ENCODE measurements at places on chromosomes 1 and 21. TPM values are rescaled to one million over a fixed set of nuclear protein-coding genes. Genes with fewer than 3 reads are reported as not detected.

DNA sequence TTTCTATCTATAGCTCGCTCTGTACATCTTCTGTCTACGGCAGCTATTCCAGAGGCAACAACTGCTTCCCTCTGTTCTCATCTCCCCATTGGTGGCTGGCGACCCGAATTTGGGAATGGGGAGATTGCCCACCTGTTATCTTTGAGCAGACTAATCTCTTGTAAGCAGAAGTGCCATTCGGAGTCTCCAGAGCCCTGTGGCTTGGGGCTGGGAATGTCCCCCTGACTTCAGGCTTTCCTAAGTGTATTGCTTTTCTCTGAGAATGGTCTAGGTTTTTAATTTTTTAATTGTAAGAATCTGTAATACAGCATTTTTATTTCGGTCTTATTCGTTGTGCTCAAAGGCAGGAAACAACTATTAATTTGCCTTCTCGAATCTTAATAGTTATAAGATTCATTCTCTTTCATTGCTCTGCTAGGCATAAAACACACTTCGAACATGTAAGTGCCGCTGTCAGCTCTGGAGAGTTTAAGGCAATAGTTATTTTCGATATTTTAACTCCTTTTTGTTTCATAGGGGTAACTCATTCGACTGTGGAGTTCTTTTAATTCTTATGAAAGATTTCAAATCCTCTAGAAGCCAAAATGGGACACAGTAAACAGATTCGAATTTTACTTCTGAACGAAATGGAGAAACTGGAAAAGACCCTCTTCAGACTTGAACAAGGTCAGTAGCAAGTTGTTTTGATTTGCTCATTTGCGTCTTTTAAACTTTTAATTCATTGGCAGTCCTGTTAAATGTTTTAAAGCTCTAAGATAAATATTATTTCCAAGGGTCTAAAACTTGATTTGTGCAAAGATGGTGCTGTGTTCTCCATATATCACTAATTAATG lies 514 bp downstream of the AGL start:
- peak; percentile 54 for DNase-seq

- DNase-seq: no peak
Observed at GRCh38 chr1:153527683-153528040, 8.1 kb downstream of the S100A6 start.

GRCh38 chr1:104467590-104467989 lies 717.9 kb downstream of the AMY1C start:
- no peak for DNase-seq

DNA sequence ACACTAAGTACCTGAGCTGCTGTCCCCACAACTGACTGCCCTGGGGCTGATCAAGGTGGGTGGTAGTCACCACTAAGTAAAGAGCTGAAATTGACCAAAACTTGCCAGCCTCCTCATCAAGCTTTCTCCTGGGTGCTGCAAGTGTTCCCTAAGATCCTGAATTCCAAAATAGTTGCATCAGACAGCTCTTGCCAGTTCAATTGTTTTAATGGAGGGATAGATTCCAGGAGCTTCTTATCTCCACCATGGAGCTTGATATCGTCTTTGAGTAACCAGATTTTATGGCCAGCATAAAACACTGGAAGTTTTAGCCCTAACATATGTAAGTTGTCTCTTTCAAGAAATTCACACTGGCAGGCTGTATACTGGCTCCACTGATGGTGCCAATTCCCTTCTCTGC lies 90.3 kb downstream of the NID1 start:
- no peak for DNase-seq

- no peak for DNase-seq
Observed at GRCh38 chr21:36929622-36930021, 36.8 kb downstream of the HLCS start.

DNA sequence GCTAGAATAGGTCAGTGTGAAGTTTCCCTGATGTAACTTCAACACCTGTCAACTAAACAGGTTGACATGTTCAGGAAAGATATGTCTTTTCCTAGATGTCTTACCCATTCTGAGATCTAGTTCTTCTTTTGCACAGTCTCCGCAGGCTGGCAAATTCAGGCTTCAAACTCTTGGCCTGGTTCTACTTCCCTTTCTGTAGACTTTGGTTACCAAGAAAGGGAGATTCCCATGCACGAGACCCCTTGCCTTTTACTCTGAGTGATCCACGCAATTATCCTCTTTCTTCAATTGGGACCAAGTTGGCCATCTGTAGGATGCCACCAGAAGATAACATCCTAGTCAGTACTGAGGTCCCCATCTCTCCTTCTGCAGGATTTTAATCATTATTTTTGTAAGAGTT lies 2.0 kb downstream of the CFAP45 start:
- DNase-seq: no peak

- DNase-seq: no peak
Observed at GRCh38 chr1:89688607-89689006, 55.7 kb downstream of the LRRC8C start.

Gene CLDN17
- polyA plus RNA-seq: not detected

Gene GJB5
- 0.38 TPM for polyA plus RNA-seq

- no peak for DNase-seq
Observed at GRCh38 chr1:26857473-26858060, 5.4 kb upstream of the SFN start.

GRCh38 chr1:109104364-109105151 lies 9.4 kb upstream of the ELAPOR1 start:
- DNase-seq: no peak

GRCh38 chr1:11055676-11056075 lies 4.1 kb downstream of the SRM start:
- no peak for DNase-seq

Gene ZNF691
- 19.9 TPM for polyA plus RNA-seq

DNA sequence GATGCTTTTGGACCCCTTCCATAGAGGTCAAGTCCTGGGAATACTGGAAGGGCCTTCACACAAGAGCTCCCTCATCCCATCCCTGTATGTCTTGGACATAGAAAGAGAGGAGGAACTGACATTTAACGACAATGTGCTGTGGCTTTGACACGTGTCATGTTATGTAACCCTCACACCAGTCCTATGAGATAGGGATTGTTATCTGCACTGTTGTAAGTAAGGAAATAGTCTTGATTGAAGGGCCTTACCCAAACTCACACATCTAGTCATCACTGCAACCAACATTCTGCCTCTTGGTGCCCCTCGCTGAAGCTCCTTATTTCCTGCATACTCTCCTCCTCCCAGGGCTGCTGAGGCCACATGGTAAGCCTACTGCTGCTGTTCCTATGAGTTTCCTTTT lies 63.7 kb upstream of the ANGPTL1 start:
- DNase-seq: no peak

DNA sequence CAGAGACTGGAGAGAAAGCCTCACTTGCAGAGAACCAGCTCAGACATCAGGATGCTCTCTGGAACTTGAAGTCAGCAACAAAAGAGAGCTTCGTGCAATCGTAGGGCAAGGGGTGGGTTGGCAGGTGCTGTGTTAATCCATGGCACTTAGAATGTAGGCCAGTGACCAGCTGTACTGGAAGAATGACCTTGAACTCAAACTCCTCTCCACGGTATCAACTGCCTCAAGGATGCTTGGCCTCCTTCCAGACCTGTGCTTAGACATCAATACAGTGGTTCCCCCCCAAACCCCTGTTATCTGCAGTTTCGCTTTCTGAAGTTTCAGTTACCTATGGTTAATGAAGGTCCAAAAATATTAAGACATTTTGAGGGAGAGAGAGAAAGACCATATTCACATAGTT lies 6.5 kb downstream of the KANK4 start:
- DNase-seq: no peak

- DNase-seq: no peak
Observed at GRCh38 chr21:29164323-29164942, 34.0 kb downstream of the MAP3K7CL start.

DNA sequence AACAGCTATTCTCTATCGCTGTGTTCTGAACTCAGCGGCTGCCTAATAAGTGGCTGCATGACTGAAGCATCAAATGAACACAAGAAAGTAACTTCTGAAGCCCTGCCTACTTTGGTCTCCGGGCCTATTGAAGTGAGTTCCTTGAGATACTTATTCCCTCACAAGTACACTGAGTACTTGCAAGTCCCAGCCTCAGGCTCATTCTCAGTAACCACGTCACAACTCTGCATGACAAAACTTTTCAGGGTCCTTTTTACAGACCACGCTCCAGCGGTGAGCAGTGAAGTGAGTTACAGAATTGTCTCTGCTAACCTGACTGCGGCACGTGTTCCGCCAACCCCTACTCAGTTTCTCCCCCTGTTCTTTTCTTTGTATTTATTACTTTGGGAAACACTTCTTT lies 1342.7 kb upstream of the ADGRL4 start:
- DNase-seq: no peak

Gene SLC45A1
- 3.6 TPM for polyA plus RNA-seq

Gene C8A
- polyA plus RNA-seq: not detected

Gene OR2G6
- polyA plus RNA-seq: 0.03 TPM

DNA sequence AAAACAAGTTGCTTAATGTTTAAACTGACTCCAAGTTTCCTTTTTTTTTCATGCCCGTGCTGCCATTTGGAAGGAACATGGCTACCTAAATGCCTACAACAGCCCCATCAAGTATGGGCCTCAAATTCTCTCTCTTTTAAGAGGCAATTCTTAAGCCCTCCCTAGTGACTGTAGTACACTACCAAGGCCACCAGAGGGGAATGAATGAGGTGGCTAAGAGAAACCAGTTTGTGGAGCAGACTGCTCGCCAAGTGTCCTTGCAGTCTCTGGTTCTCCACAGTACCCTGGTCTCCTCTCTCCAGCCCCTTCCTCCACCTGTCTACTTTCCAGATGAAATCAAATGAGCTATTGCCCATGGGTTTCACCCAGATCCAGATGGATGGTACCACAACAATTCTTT lies 1809.6 kb downstream of the BRINP3 start:
- DNase-seq: no peak

Gene PLA2G5
- not detected for polyA plus RNA-seq

DNA sequence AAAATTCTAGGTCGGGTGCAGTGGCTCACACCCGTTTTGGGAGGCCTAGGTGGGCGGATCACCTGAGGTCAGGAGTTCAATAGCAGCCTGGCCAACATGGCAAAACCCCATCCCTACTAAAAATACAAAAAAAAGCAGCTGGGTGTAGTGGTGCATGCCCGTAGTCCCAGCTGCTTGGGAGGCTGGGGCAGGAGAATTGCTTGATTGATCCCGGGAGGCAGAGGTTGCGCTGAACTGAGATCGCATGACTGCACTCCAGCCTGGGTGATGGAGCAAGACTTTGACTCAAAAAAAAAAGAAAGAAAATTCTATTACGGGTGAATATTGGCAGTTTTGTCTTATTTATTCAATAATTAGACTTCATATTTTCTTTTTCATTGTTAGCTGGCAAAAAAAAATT lies 62.1 kb downstream of the SNX7 start:
- no peak for DNase-seq

Gene APOBEC4
- not detected for polyA plus RNA-seq

- DNase-seq: no peak
Observed at GRCh38 chr1:38758820-38759219, 100.8 kb downstream of the RRAGC start.

DNA sequence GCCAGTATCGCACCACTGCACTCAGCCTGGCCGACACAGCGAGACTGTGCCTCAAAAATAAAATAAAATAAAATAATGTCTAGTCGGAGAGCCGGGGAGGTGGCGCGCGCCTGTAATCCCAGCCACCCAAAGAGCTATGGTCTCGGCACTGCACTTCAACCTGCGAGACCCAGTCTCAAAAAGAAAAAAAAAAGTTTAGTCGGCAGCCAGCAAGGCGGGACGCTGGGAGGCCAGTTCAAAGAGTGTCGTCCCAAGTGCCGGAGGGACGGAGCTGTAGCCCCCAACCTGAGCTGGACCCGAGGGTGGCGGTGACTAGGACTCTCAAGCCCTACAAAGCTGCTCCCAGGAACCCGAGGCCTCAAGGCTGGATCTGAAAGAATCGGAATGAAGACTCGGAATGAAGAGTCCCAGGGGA lies 632 bp upstream of the FALEC start:
- DNase-seq: no peak

DNA sequence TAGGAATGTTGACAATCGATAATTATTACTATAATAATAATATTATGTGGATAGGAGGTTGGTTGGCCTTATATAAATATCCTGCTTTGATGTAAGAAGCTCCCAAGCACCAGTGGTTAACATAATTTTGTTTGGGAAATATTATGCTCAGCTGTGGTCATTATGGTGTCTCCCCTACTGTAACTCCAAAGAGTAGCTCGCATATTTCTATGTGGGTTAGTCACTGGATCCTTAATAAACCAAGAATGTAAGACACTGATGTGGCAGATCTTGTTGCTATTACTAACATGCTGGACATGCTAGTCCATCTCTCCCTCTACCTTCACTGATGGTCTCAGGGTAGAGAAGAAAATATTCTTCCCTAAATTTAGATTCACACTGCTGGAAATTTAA lies 79.2 kb upstream of the RALGPS2 start:
- no peak for DNase-seq

Measured in right renal cortex interstitium (tissue), 3 donors.